ENCODE measurements at places on chromosomes 4 and X.

DNA sequence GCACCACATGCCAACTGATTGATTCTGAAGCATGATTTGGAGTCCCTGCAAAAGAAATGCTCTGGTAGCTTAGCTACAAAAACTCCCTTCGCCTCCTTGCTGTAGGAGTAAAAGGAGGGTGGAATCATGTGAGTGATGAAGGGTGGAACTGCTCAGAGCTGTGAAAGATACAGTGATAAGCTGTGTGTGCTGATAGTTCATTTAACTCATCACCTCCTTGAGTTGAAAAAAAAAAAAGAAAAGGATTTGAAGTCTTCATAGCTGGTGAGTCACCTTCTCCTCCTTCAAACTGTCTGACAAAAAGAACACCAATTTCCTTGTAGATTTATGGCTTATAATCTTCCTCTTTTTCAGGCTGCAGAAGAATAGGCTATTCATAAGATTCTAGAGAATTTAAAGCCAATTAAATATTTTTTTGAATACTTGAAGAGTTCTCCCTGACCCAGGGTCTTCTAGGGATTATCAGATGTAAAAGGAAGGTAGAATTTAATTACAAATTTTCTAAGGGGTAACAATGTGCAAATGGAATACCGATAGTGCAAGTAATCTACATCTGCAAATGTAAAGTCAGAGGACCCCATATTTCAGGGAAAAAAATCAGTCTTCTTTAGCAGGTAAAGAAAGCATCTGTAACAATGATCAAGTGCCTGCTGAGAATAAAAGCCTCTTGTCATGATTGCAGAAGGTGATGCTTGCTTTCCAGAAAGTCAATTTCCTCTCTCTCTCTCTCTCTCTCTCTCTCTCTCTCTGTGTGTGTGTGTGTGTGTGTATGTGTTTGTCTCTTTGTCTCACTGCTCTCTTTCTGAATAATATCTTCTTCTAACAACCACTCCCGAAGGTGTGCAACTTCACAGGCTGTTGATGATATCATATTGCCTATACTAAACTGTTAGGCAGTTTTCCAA is 208.8 kb upstream of the VEGFC start:
- DNase-seq = no peak

- no peak for DNase-seq
Observed at GRCh38 chr4:175034007-175034406, 115.8 kb downstream of the ADAM29 start.

DNA sequence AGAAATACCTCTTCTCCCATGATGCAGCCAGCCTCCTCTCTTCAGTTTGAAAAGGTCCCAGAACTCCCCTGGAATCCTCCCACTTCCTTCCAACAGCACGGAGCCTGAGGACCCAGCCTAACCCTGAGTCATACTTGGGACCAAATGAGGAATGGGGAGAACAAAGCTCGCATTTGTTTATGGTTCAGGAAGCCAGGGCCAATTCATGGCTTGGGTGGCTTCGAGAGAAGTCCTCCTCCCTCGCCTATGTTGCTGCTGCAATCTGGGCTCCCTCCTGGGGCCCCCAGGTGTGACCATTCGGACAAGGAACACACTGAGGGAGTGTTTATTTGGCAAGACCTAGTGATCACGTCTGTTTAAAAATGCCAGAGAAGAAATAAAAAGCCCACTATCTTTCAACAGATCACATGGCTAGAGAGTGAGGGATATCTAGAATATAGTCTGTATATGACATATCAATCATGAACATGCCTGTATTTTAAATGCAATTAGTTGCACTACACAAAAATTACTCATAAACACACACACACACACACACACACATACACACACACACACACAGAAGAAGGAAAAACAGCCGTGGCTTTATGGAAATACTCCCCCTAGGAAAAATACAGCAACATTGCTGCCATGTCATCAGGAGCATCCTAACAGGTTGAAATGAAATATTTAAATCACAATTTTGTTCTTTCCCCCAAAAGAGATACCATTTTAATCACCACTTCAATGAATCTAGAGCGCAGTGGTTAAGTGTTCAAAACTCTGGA is 155.7 kb upstream of the MAP3K15 start:
- DNase-seq = peak; percentile 4

DNA sequence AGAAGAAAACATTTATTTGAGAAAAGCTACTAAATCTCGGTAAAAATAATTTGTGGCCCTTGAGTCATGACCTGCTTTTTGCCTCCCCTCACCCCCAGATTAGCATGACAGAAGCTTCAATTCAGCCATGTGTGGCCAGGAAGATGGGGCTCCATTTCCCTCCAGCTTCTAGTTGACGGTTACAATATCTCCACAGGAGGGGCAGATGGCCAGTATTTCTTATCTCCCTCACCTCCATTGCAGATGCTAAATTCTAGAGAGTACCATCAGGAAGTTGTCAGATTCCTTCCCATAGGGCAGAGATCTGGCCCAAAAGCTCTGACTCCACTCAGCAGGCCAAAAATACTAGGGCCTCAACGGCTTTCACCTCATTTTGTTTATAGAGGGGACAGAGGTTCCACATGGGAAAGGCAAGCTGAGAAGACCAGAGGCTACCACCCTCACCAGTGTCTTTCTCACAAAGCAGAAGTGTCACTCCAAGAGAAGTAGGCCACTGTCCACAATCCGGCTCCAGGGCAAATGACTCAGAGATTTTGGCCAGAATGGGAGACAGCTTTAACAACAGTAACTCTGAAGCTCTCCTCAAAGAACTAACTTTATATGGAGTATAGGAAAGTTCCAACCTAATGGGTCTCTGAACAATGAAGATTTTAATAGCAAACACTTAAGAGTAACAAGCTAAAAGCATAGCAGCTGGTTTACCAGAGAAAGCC is 108.3 kb downstream of the TBC1D19 start:
- no peak for DNase-seq

GRCh38 chrX:12309040-12309743 is 170.9 kb downstream of the FRMPD4 start:
- DNase-seq = peak; percentile 79

GRCh38 chr4:129223945-129224344 is 128.0 kb downstream of the C4orf33 start:
- DNase-seq = no peak

- DNase-seq = no peak
Observed at GRCh38 chr4:6473264-6474052, 1.0 kb upstream of the PPP2R2C start.

Data from T47D (cell line).